ENCODE measurements at places on chromosomes 1 and 21. TPM values are rescaled to one million over a fixed set of nuclear protein-coding genes. Genes with fewer than 3 reads are reported as not detected.

GRCh38 chr1:53465023-53465957 is 6.1 kb downstream of the DMRTB1 start:
- DNase-seq: no peak

Gene SPRR2E
- not detected for total RNA-seq

GRCh38 chr1:71080230-71080738 is 551 bp downstream of the ZRANB2 start:
- no peak for DNase-seq

GRCh38 chr1:53376742-53377437 is 49.0 kb upstream of the LRP8 start:
- DNase-seq: no peak

- DNase-seq: no peak
Measured at GRCh38 chr21:29130270-29130969, at the start of gene MAP3K7CL. Gene MAP3K7CL, plus strand, starts transcription at chr21:29130644. Its CDS starts 2,701 bp downstream, at chr21:29133345.

DNA sequence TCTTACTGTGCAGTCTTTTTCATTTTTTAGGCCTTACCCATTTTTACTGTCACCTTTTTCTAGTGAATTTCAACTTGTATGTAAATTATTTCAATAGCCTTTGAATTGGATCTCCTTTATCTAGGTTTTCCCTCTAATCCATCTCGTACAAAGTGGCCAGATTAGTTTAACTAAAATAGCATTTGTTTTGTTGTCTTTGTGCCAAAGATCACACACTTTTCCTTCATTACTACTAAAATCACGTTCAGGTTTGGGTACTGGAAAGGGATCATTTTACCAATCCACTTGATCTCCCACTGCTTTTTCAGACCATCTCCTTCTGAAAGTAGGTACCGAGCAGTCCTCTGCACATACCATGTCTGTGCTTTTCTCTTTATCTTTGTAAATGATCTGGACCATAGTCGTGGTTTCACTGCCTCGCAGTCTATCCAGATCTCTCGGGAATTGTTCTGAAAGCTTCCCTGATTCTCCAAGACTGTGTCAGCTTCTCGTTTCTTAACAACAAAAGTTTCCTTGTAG is 20.1 kb downstream of the KDM1A start:
- DNase-seq: no peak

GRCh38 chr1:113861641-113862040 is 9.9 kb downstream of the PTPN22 start:
- DNase-seq: no peak

All from activated T-helper 2 cell treated with anti-CD3 and anti-CD28 coated beads, Interferon-gamma antibody, Interleukin-2, Interleukin-4, amounts not matched to agents 10 μg/mL and 5 μg/mL and 100 μg/mL, durations not matched to agents 14 hours and 24 hours and 36 hours (primary cell).